ENCODE measurements at places on chromosomes 11 and 22.
A peak's percentile ranks its signal among the peaks of the same experiment; 100 is the strongest.

GRCh38 chr11:69562816-69563215 is 78.1 kb upstream of the CCND1 start:
- no peak for DNase-seq

- DNase-seq = peak; percentile 10
Observed at GRCh38 chr22:37896181-37896592, 9.9 kb upstream of the MICALL1 start.

DNA sequence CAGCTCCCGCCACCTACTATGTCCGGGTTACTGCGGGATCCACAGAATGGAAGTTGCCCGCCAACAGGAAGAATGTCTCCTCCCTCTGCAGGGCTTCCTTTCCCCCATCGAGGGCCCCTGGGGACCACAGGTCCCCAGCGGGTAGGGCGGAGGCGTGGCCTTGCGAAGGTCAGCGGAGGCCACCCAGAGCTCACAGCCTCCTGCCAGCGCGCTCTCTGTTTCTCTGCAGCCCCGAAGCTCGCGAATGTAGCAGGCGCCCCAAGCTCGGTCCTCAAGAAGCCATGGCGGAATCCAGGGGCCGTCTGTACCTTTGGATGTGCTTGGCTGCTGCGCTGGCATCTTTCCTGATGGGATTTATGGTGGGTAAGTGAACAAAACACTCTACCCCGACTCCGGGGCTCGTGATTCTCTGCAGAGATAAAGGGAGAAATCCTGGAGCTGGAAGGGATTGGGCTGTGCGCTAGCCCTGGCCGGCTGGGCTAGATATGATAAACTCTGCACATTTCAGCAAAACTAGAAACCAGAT is at the start of gene NAALAD2:
Gene NAALAD2 (plus strand): TSS at position 186 of the 526 bp plus-strand sequence. CDS start 96 bp downstream, at position 282.
- no peak for DNase-seq

DNA sequence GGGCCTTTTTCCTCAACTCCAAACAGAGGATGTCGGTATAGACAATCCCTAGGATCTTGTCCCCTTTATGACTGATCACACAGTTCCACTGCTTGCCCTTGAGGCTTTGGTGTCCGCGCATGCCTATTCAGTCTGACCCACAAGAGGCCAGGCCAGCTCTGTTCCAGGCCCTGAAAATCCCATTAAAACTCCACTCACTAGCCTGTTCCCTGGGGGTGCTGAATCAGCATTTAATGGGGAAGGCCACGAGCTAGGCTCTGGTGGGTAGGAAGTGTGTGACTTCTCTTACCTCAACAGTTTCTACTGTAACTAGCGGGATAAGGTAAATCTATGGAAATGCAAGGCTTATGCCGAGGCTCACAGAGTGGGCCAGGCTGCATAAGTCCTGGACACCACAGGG is 117.7 kb downstream of the PTPRJ start:
- DNase-seq = no peak

GRCh38 chr22:35811670-35812069 is 94.0 kb downstream of the APOL5 start:
- DNase-seq = no peak

DNA sequence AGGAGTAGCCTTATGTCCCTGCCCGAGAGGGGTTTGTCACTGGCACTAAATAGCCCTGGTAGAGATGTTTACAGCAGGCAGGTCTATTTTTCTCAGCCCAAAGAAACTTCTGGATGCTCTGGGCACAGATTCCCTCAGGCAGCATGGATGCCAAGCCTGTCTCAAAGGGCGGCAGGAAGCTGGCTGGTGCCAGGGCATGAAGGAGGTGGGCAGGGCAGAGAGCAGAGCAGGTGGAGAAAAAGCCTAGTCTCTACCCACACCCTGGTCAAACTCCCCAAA is 4.1 kb upstream of the GAS2L1 start:
- DNase-seq = no peak

DNA sequence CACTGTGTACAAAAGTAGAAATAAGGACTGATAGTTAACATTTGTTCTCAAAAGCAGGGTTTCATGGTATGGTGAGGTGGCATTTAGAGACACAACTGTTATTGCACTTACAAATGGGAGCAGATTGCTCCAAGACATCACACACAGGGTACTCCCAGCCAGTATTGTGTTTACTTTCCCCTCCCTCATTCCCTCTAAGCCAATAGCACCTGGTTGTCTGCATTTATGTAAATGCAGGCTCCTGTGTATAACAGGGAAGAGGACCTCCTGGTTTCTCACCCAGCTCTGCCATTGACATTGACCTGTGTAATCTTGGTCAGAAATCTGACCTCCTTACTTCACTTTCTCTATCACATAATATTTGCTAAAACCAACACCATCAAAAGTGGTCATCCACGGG is 154.4 kb downstream of the NAV2 start:
- DNase-seq = no peak

DNA sequence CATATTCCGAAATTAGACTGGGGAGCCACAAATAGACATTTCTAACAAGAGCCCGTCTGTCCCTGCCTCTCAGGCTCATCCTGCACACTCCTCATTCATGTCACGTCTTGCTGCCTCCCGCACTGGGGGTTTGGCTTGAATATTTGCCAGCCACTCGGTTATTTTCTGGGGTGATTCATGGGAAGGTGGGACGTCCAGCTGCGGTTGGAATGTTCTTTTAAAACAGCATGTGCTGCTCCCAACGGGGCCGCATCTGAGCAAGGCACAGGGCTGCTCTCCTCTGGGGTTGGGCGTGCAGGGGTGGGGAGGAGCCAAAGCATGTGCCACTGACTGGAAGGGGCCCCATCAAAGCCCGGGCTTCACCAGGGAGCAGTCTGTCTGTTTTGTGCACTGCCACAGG is 25.9 kb upstream of the SLC5A4 start:
- no peak for DNase-seq

GRCh38 chr11:87659807-87660206 is 515.4 kb downstream of the RAB38 start:
- no peak for DNase-seq

GRCh38 chr11:41666951-41667653 is 207.7 kb upstream of the LRRC4C start:
- DNase-seq = no peak

GRCh38 chr22:26610072-26610958 is 7.5 kb downstream of the CRYBB1 start:
- DNase-seq = peak; percentile 9

GRCh38 chr11:7613394-7613720 is 59.9 kb downstream of the CYB5R2 start:
- DNase-seq = no peak

- no peak for DNase-seq
Observed at GRCh38 chr22:45476814-45477213, 25.9 kb upstream of the FBLN1 start.

GRCh38 chr22:36413022-36413775 is 25.4 kb upstream of the MYH9 start:
- no peak for DNase-seq

GRCh38 chr22:20128902-20129746 is 2.5 kb upstream of the ZDHHC8 start:
- DNase-seq = peak; percentile 56

DNA sequence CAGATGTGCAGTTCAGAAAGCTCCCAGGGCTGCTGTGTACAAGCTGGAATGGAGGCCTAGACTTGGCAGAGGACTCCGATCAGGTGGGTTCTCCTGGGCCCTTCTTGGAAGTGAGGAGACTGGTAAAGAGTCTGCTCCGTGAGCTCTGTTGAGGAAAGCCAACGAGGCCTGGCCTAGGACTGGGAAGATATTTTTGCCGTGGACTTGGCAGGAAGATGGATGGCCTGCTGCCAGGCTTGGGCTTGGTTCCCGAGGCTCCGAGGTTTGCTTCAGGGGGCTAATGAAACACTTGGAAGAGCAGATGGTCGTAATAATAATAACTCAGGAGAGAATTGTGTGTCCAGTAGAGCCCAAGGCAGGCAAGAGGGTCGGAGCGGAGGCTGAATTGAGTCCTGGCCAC is 3.9 kb downstream of the GALR3 start:
- no peak for DNase-seq

- DNase-seq = no peak
Observed at GRCh38 chr22:33883961-33884808, 36.1 kb downstream of the LARGE1 start.

- no peak for DNase-seq
Observed at GRCh38 chr11:25961539-25961938, 370.4 kb upstream of the ANO3 start.

DNA sequence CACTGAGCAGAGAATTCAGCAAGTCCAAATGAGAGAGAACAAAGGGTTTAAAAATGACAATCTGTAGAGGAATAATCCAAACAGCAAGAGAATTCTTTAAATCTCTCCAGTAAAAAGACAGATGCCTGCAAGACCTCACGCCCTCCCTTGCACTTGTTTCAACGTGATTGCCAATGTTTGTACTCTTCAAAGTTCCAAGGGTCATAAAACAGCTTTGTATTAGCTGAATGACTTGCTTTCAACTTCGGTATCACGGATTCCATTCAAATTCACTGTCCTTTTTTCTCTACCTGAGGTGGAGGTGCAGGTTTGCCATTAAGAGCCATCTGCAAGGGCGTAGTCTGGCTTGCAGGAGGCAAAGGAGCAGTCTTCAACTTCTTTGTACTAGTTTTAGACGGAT is 41.1 kb upstream of the CHRNA10 start:
- DNase-seq = no peak

DNA sequence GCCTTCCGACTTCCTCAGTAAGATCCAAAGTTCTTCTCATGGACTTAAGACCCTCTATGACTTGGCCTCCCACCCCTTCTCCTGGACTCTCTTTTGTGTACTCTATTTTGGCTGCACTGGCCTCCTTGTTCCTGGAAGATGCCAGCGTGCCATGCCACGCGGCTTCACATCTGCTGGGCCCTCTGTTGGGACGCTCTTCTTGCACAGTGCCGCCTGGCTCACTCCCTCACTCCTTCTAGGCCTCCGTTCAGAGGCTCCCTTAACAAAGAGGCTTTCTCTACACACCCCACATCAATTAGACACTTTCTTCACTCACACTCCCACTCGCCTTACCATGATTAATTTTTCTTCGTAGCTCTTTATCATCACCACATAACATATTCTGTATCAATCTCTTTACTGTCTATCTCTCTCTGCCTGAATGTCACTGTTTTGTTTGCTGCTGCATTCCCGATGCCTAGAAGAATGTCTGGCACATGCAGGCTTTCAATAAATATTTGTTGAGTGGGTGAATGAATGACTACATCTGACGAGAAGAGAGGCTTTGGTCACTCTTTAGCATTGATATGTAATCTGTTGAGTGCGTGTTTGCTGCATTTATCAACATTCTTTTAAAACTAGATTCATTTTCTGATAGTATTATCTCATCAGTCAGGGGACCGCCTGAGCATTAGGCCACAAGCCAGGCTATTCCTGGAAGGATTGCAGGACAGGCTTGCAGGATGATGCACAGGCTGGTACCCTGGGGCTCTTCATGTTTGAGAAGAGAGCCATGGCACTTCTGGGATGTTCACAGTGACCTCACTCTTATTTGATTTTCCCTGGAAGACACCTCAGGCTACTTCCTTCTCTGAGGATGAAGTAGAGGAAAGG is 60.6 kb upstream of the AMPD3 start:
- no peak for DNase-seq

GRCh38 chr11:34640924-34641275 is 20.0 kb downstream of the EHF start:
- no peak for DNase-seq

- DNase-seq = no peak
Observed at GRCh38 chr11:11306855-11307254, 46.2 kb downstream of the CSNK2A3 start.

DNA sequence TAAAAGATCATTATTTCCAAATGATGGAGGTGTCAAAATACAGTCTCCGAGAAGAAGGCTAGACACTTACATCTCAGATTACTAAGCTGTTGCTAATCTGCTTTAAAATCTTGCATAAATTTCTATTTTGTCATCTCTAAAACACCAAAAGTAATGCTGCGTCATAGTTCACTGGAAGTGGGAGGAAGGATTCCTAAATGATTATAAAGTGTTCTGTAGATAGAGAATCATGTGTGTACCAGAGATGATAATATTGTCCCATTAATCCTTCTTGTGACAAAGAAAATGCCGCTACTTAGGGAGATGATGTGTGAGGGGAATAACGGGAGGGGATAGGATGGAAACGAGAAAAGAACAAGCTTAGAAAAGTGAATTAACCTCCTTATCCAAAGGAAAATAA is 268.6 kb downstream of the JRKL start:
- no peak for DNase-seq

GRCh38 chr22:45580726-45581381 is 78.2 kb downstream of the FBLN1 start:
- no peak for DNase-seq

DNA sequence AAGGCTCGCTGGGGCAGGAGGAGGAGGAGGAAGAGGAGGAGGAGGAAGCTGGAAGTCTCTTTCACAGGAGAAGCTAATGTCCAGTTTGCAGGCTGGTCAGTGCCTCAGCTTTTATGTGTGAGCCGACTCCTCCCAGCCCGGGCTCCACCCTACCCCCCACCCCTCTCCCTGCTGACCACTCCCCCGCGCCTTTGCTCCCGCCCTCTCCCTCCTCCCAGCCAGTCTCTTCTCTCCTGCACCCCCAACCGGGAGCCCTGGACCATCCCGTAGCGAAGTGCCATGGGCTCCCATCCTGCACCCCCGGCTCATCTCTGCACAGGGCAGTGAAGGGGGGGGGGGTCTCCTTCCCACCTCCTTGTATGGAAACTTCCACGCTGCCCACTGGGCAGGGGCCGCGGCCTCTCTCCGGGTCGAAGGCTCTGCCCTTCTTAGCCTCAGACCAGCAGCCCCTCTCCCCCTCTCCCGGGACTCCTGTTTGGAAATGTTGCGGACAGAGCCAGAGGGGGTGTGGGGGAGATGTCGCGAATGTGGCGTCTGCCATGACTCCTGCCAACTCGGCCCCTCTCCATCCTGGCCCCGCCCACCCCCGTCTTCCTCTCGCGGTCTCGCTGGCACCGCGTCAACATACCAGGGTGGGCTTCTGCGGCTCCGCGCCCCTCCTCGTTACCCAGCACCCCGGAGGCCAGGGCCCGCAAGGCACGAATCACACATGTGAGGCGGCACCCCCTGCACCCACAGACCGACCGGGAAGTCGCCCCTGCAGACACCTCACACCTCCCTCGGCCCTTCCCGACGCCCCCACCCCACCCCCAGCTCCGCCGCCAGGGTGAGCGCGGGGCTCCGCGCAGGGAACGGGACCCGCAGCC is 1.8 kb downstream of the IGF2 start:
- no peak for DNase-seq

GRCh38 chr22:40040927-40041326 is 46.2 kb downstream of the FAM83F start:
- DNase-seq = no peak

GRCh38 chr11:84719935-84720577 is 907.1 kb downstream of the DLG2 start:
- no peak for DNase-seq

GRCh38 chr11:126317756-126318573 is 14.1 kb downstream of the DCPS start:
- DNase-seq = no peak
